ENCODE measurements at places on chromosomes 1 and 21.

DNA sequence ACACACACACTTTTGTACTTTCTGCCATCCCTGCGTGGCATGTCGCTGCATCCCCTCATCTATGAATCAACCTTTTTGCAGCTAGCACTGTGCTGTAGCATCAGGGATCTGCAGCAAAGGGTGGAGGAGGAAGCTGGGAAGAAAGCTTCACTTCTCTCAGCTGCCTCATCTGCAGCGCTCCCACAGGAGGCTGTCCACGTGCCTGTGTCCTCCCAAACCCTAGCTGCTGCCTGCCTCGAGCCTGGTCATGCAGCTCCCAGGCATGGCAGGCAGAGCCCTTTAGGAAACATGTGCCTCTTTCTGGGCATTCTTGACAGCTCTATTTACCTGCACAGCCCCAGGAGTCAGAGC lies 262.1 kb upstream of the SGIP1 start:
- no peak for DNase-seq

DNA sequence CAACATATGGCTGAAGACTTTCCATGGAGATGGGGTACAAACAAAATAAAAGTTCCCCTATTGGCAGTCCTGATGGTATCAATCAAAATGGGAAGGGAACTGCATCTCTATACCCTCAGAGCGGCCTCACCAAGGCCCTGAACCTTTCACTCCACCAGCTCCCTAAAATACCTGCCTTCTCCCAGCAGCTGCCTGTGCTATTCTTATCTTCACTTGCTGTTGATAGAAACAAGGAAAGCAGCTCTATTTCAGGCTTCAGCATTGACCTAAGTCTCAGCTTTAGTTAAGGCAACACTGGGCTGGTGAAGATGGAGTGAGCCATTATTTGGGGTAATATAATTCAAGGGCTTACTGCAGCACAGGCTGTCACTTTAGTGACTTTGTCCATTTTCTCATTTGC lies 21.7 kb upstream of the PIGC start:
- no peak for DNase-seq

DNA sequence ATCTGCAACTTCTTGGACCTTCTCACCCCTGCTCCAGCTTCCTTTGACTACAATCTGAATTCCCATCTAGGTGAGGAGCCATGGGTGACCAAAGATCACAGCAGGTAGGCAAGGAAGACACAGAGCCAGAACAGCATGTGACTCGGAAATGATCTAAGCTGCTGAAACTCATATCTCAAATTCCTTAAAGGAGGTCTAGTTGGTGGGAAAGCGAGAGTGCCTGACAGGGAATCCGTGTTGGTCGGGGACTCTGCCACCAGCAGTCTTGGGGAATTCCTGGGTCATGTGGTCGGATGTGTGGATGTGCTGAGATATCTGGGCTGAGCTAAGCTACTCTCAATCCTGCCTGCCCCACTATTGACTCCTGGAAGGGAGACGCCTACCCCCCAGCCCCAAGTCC lies 3.2 kb upstream of the NUAK2 start:
- DNase-seq: no peak

DNA sequence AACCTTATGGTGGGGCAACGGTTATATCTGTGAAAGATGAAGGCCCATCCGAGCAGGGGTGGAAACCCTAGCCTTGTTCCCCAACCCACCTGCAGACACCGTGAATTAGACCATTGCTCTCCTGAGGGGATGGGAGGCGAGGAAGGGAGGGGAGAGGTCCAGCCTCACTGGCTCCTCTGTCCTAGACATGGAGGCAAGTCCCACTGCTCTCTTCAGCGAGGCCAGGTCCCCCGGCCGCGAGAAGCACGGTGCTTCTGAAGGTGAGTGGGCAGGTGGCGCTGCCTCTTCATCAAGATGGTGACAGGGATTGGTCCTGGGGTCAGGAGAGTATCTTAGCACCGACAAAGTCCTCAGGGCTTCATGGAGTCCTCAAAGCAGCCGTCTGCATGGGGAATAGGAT lies 59.3 kb downstream of the VWA5B1 start:
- DNase-seq: no peak

- no peak for DNase-seq
Measured at GRCh38 chr1:166283190-166283589, 116.4 kb upstream of the FAM78B start.

DNA sequence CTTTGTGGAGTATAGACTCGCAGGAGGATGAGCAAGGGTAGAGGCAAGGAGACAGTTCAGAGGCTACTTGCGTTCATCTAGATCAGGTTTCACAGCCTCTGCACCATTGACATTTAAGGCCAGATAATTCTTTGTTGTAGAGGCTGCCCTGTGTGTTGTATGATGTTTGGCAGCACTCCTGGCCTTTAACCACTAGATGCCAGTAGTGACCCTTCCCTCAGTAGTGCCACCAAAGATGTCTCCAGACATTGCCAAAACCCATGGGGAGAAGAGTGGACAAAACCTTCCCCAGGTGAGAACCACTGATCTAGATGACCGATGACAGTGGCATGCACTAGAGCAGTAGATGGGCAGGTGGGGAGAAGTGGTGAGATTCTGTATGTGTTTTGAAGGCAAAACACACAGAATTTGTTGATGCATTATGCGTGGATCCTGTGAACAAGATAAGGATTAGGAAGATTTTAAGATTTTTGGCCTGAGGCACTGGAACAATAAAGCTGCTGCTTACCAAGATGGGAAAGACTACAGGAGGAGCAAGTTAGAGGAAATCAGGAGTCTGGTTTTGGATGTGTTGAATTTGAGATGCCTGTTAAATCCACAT lies 9.9 kb upstream of the COG2 start:
- DNase-seq: no peak

DNA sequence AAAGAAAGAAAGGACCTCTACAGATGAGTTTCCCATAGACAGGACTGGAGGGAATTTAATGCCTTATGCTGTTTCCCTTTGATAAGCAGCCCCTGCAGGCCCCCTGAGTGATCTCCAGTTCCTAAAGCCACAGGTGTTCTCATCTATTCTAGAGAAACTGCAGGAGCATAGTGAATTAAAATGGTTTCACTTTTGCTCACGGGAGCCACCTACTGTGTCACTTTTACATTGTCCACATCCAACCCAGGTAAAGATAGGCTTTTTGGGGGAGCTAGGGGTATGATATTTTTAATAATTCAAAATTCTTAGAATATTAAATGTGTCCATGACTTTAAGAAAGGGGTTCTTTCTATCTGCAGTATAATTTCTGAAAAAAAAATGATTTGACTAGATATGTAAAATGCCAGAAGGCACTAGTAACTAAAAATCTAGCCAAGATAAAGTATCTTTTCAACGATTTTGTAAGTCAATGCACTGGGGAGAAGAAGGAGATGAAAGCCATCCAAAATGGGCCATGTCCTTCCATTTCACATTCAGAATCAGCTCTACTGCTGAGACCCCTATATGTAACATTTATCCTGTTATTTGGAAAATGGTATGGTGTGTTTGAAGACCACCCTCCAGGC lies 267.3 kb upstream of the DUSP10 start:
- no peak for DNase-seq

GRCh38 chr1:71521655-71522264 lies 440.9 kb upstream of the ZRANB2 start:
- no peak for DNase-seq

- no peak for DNase-seq
Measured at GRCh38 chr1:224458996-224459395, 24.4 kb upstream of the WDR26 start.

GRCh38 chr1:185229981-185230380 lies 73.0 kb downstream of the SWT1 start:
- DNase-seq: no peak
